Transverse colon (tissue), 4 donors: ENCODE measurements at places on chromosomes 3 and 15. TPM values are rescaled to one million over a fixed set of nuclear protein-coding genes. Genes with fewer than 3 reads are reported as not detected.

GRCh38 chr3:197348014-197348413 is 49.6 kb upstream of the DLG1 start:
- H3K27ac ChIP-seq, result no peak overlapping the region
- H3K27me3 ChIP-seq, result no peaks in the 10 kb centered on the region
- no peak for DNase-seq
- no peaks in the 10 kb centered on the region for H3K36me3 ChIP-seq
- no peaks in the 10 kb centered on the region for H3K4me1 ChIP-seq

GRCh38 chr3:150098621-150099020 is 127.9 kb upstream of the PFN2 start:
- H3K36me3 ChIP-seq, result no peaks in the 10 kb centered on the region
- no peaks in the 10 kb centered on the region for H3K27me3 ChIP-seq
- no peaks in the 10 kb centered on the region for H3K4me1 ChIP-seq
- no peak overlapping the region for H3K27ac ChIP-seq
- DNase-seq, result no peak

DNA sequence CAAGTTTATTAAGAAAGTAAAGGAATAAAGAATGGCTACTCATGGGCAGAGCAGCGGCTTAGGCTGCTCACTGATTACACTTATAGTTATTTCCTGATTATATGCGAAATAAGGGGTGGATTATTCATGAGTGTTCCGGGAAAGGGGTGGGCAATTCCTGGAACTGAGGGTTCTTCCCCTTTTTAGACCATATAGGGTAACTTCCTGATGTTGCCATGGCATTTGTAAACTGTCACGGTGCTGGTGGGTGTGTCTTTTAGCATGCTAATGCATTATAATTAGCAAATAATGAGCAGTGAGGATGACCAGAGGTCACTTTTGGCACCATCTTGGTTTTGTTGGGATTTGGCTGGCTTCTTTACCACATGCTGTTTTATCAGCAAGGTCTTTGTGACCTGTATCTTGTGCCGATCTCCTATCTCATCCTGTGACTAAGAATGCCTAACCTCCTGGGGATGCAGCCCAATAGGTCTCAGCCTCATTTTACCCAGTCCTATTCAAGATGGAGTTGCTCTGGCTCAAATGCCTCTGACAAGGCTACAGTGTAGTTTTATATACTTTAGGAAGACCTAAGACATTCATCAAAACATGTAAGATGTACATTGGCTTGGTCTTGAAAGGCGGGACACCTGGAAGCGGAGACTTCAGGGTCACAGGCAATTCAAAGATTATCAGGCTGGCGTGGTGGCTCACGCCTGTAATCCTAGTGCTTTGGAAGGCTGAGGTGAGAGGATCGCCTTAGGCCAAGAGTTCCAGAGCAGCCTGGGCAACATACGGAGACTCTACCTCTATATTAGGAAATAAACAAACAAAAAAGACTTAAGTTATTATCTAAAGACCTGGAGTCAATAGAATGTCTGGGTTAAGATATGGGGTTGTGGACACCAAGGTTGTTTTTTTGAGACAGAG is 3.2 kb upstream of the BLOC1S6 start:
- H3K27me3 ChIP-seq, result no peaks in the 10 kb centered on the region
- DNase-seq, result no peak
- H3K36me3 ChIP-seq, result no peaks in the 10 kb centered on the region

DNA sequence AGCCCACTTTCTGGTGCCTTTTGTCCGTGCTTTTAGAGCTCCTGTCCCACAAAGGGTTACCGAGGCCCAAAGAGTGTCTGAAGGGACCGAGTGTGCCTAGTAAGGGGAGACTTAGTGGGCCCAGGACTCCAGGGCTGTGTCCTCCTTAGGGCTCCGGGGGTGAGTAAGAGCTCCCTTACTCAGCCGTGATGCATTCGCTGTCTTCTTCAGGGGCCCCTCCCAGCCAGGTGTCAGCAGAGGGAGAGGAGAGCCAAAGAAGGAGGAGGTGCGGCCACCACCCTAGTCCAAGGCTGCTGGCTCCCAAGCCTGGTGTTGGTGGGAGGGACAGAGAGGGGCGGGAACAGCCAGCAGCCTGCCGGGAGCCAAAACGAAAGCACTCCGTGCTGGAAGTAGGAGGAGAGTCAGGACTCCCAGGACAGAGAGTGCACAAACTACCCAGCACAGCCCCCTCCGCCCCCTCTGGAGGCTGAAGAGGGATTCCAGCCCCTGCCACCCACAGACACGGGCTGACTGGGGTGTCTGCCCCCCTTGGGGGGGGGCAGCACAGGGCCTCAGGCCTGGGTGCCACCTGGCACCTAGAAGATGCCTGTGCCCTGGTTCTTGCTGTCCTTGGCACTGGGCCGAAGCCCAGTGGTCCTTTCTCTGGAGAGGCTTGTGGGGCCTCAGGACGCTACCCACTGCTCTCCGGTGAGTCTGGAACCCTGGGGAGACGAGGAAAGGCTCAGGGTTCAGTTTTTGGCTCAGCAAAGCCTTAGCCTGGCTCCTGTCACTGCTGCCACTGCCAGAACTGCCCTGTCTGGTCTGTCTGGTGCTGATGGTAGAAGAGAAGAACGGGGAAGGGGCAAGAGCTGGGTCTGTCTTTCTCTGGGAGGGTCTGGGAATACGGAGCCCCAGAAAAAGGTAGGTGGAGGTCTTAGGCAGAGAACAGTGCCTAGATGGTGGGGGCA is at the start of gene IL17RC:
Gene IL17RC (plus strand): TSS at position 365 of the 947 bp plus-strand sequence. CDS start 218 bp downstream, at position 583.
- DNase-seq, result peak; percentile 92
- H3K4me3 ChIP-seq, result peak within 1 kb of the TSS; percentile 49
- H3K4me1 ChIP-seq, result peaks cover 28% of the 10 kb centered on the region
- no peaks in the 10 kb centered on the region for H3K36me3 ChIP-seq

GRCh38 chr15:46618984-46619383 is 984.2 kb downstream of the SQOR start:
- H3K27ac ChIP-seq, result no peak overlapping the region
- no peak for DNase-seq
- no peak overlapping the region for H3K4me3 ChIP-seq

GRCh38 chr3:45659661-45660566 is 29.3 kb upstream of the SACM1L start:
- no peaks in the 10 kb centered on the region for H3K27me3 ChIP-seq
- peak overlapping the region; percentile 46 for H3K27ac ChIP-seq
- peak; percentile 85 for DNase-seq
- H3K36me3 ChIP-seq, result no peaks in the 10 kb centered on the region

DNA sequence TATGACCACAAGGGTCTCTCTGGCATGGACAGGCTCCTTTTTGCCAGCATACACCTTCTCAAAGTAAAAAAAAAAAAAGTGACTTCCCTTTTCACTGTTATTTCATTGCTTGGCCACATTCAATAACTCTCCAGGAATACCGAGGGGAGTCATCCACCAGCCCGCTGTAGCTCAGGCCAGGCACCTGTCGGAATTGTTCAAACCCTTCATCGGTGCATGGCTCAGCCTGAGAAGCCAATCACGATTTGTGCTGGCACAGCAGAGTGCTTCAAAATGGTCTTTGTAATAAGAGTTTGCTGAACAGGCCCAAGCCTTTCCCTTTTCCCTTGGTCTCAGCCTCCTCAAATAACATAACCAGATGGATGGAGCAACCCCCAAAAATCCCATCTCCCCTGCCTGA is 145.4 kb downstream of the PDZRN3 start:
- no peaks in the 10 kb centered on the region for H3K4me1 ChIP-seq
- no peaks in the 10 kb centered on the region for H3K27me3 ChIP-seq
- no peak for DNase-seq
- H3K36me3 ChIP-seq, result no peaks in the 10 kb centered on the region
- no peak overlapping the region for H3K4me3 ChIP-seq
- H3K27ac ChIP-seq, result no peak overlapping the region

- H3K4me1 ChIP-seq, result no peaks in the 10 kb centered on the region
- H3K4me3 ChIP-seq, result no peak overlapping the region
- H3K27ac ChIP-seq, result no peak overlapping the region
- no peaks in the 10 kb centered on the region for H3K36me3 ChIP-seq
- DNase-seq, result no peak
These were observed 94.3 kb downstream of the MITF start for GRCh38 chr3:69833591-69833990.

DNA sequence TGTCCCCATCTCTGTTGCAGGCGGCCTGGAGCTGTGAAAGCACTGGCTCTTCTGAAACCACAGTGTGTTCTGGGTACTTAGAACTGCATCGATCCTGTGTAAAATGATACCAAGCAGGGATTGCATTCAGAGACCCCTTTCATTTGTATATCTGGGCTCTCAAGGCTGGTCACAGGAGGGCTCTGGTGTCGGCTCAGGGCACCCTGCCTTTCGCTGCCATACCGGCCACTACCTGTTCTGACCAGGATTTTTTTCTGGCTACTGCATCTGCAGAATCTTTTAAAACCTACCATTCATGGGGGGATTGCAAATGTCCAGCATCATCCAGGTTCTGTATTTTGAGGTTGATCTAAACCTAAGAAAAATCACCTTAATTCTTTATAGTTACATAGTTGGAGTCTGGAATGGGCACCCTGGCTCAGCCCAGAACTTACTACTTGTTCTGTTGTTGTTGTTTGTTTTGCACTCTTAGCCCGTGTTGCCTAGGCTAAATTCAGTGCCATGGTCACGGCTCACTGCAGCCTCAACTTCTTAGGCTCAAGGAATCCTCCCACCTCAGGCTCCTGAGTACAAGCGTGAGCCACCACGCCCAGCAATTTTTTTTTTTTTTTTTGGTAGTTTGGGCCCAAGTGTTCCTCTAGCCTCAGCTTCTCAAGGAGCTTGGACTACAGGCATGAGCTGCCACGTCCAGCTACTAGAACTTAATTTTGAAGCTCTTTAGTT is 52.7 kb downstream of the TRIM71 start:
- H3K4me3 ChIP-seq, result no peak overlapping the region
- H3K36me3 ChIP-seq, result no peaks in the 10 kb centered on the region
- no peaks in the 10 kb centered on the region for H3K4me1 ChIP-seq
- H3K27me3 ChIP-seq, result no peaks in the 10 kb centered on the region

DNA sequence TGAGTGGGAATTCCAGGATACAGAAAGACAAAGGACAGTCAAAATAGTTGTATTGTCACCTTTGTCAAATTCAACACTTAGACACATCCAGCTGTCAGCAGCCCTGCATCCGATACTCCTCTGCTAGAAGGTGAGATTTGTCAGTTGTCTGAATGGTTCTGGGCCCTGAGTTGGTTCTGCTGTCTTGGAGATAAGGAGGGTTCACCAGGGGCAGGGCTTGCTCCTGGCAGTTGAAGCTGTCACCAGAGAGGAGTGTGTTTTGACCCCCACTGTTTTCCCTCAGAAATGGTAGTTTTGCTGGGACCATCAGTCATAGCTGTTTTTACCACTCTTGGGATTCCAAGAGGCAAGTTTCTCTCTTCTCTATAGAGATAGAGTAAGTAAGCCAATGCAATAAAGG is 3.2 kb upstream of the KY start:
- no peaks in the 10 kb centered on the region for H3K36me3 ChIP-seq
- H3K4me3 ChIP-seq, result no peak overlapping the region
- H3K4me1 ChIP-seq, result peaks cover 3% of the 10 kb centered on the region

DNA sequence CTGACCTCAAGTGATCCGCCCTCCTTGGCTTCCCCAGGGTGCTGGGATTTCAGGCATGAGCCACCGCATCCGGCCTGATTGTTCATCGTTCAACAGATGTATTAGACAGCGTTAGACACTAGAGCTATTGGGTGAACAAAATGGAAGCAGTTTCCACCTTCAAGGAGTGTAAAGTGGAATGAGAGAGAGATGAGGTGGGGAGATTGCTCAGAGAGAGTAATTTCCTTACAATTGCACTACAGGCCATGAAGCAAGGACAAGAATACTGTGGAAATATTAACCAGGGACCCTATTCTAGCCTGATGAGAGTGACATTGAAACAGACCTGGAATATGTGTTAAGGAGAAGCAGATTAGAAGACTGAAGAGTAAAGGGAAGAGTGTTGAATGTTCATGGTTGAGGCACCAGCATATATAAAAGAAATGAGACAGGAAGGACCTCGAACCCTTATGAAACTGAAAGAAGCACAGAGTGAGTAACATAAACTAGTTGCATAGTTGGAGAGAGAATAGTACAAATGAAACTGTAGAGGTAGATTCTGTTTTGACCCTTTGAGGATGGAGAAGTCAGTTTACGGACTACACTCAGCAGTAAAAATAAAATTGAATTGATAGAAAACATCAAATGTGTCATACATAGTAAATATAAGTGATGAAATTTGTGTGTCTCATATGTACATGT is 7.2 kb downstream of the RTF1 start:
- no peaks in the 10 kb centered on the region for H3K36me3 ChIP-seq
- DNase-seq, result no peak
- peaks cover 7% of the 10 kb centered on the region for H3K4me1 ChIP-seq
- no peak overlapping the region for H3K4me3 ChIP-seq
- H3K27ac ChIP-seq, result no peak overlapping the region

DNA sequence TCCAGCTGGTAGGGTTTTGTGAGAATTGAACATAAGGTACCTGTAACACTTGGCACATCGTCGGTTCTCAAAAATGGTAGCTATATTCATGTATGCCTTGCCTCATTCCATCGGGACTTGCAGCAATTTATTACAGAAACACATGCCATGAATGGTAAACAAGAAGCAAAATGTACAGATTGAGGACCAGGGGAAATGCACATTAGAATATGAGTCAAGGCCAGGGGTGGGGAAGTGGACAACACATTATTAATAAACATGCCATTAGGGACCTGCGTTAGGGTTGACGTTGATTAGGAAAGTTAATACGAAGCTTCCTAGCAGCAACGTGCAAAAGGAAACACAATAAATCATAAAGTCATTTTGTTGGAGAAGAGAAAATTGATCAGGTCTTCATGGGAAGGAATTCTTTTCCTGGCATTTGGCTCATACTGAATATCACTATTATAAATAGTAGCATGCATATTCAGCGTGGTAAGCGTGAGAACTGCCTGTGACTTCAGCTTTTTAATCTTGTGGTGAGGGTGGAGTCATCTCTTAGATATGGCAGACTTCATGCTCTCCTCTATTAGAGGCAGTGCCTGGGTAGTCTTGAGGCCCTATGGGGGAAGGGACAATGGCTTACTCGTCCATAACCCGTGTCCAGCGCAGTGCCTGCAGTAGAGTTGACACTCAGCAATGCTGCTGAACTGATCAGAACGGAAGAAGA is 184.9 kb downstream of the SV2B start:
- H3K36me3 ChIP-seq, result no peaks in the 10 kb centered on the region
- no peak overlapping the region for H3K27ac ChIP-seq

- no peaks in the 10 kb centered on the region for H3K36me3 ChIP-seq
- no peak for DNase-seq
- H3K27me3 ChIP-seq, result no peaks in the 10 kb centered on the region
- no peaks in the 10 kb centered on the region for H3K4me1 ChIP-seq
These were observed 32.0 kb upstream of the SLCO3A1 start for GRCh38 chr15:91821458-91821857.

GRCh38 chr3:161770484-161771386 is 274.1 kb downstream of the OTOL1 start:
- H3K36me3 ChIP-seq, result no peaks in the 10 kb centered on the region
- no peak overlapping the region for H3K4me3 ChIP-seq
- H3K27me3 ChIP-seq, result no peaks in the 10 kb centered on the region
- no peak overlapping the region for H3K27ac ChIP-seq

The CEMIP gene
- total RNA-seq, result not detected

The TMOD2 gene
- total RNA-seq, result 4.5 TPM

The PRICKLE2 gene
- 14.6 TPM for total RNA-seq

The ROBO1 gene
- total RNA-seq, result 68.7 TPM

The CD200 gene
- total RNA-seq, result 3.6 TPM

The TM4SF1 gene
- total RNA-seq, result 21.3 TPM

The RPL39L gene
- 5.6 TPM for total RNA-seq

The OSBPL10 gene
- total RNA-seq, result 34.8 TPM

The PLXNB1 gene
- 345 TPM for total RNA-seq
